ENCODE measurements at places on chromosomes 4 and X.

GRCh38 chrX:33032700-33033099 is 178.6 kb downstream of the DMD start:
- no peak for DNase-seq

- no peak for DNase-seq
Measured at GRCh38 chr4:118939169-118939783, 50.6 kb downstream of the SYNPO2 start.

- no peak for DNase-seq
Measured at GRCh38 chrX:40085714-40086113, 12.0 kb downstream of the BCOR start.

DNA sequence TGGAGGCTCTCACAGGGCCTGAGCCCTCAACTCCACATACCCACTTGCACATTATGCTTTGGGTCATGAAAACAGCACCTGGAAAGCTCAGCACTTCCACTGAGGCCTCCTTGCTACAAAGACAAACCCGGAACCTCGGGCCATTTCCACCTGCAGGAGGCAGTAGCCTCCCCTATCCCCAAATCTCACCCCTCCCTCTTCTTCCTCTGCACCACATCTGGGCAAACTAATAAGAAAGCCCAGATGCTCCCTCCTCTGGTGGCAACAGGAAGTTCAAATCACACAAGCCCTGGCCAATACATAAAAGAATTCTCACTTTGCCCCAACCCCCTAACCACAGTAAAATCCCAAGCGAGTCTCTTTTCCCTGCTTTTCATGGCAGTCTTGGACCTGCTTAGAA is 136.4 kb downstream of the MAPK10 start:
- DNase-seq: no peak

DNA sequence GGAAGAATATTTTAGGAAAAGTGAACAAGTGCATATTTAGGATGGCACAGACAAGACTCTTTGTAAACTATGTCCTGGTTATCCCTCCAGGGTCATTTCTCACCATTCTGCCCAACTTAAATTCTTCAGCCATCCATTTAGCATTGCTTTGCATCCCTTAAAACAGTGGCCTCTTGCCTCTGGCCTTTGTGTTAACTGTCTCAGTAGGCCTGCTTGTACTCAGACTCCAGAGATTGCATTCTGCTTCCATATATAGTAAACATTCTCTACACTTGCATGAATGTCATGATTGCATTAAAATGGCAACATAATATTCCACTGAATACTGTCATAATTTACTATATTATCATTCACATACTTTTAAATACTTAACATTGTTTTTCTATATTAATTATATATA is 43.2 kb downstream of the NR3C2 start:
- no peak for DNase-seq

DNA sequence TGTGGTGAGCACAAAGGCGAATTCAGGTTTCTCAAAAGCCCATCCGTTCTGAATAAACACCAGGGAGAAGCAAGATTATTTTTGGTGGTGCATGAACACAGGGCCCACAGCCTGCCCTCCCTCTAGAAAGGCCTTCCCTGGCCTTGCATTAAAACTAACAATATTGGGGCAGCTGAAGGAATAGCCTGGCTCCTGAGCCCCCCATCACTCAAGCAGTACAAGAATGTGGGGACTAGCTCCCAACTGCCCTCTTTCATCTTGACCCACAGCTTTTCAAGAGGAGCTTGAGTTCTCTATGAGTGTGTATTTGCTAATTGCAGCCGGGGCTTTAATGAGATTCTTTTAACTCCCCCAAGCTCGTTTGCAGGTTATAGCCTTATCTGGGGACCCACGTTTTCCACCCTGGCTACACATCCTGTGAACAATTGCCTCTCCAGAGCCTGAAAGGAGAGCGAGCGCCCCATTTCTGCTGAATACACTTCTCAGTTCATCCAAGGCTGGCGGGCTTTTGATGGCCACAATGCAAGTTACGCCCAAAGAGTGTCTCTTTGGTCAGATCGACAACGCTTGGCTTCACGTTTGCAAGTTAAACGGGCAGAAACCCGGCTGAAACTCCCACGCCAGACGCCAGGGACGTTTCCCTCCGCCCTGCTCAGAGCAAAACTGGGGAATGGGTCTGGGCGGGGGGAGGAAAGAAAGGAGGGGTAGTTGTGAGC is 4.7 kb upstream of the GSX2 start:
- no peak for DNase-seq

DNA sequence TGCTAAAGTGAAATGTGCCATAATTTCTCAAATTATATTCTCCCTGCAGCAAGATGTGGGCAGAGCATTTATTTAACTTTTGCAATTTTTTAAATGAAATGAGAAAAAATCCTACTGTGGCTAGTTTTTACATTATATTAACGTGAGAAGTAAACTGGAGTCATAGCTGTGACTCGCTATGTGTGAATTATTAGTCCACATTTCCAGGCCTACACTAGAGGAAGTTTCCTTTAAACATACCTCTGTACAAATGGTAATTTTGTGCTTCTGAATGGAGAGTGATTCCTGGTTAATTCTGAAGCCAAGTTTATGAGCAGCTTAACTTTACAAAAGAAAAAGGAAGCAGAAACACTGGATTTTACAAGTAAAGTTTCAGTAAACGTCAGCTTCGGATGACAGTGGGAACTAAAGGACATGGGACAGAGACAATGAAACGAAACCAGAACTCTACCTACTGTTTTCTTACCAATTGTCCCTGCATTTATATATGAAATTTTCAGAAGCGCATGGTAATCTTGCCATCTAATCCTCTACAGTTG is 72.4 kb downstream of the FBXO8 start:
- DNase-seq: no peak

- no peak for DNase-seq
Measured at GRCh38 chrX:106921637-106922036, 1.4 kb downstream of the CLDN2 start.

- no peak for DNase-seq
Measured at GRCh38 chr4:73417973-73418372, 13.9 kb downstream of the ALB start.

DNA sequence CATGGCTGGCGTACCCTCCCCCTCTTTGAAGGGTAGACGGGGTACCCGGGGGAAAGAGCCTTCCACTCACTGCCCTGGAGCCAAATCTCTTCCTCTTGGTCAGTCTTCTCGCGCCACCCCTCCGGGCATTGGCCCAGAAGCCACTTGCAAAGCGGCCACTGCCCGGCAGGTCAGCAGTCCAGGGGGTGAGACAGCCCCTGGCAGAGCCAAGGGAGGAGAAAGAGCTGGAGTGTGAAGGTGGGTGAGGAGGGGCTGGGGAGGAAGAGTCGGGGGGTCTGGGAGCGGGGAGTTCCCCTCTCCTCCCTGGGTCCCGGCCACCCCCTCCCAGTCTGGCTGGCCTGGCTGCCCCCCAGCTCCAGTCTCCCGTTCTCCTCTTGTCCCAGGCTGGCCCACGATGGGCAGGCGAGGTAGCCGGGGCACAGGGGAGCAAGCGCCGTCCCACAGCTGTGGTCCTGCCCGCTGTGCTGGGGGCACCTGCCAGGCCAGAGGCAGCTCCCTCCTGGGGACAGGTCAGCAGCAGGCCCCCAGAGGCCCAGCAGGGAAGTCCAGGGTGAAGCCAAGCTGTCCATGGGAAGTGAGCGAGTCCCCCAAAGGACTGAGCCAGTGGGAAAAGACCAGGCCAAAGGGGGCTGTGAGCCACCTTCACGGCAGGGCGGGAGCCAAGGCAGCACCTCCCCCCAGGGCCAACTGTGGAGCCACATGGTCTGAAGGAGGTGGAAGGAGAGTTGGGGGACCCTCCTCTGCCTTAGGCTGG is 21.6 kb upstream of the DUSP9 start:
- DNase-seq: no peak

- DNase-seq: no peak
Measured at GRCh38 chrX:142804085-142804484, 221.6 kb upstream of the SPANXN4 start.

DNA sequence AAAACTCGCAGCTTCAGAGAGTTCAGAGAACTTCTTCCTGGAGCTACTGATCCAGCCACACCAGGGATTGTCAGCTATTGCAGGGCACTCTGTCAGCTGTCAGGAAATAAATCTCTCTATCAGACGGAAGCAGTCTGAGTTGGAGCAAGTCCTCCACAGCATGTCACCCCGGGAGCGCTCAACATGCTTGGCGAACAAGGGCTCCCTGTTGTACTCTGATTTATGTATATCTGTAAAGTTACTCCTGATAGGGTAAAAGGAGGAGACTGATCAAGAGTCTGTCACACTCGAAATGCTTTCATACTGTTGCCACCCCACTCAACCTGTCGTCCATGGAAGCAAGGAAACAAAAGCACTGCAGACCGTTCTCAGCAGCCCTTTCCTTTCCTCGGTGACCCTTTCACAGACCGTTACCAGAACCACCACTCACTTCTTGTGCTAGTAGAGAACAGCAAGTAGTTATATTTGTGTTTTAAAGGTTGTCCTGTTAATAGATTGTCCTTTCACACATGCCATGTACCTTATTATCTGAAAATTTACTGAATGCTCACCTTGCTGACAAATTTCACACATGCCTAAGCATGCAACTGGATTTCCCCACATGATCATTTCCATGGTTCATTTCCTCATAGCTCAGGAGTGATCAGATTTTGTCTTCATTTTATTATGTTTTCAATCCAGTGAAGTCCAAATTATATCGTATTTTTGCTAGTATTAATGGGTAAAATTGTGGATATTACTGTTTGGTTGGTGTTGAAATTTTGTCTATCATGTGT is 2108.9 kb upstream of the TENM3 start:
- DNase-seq: no peak

DNA sequence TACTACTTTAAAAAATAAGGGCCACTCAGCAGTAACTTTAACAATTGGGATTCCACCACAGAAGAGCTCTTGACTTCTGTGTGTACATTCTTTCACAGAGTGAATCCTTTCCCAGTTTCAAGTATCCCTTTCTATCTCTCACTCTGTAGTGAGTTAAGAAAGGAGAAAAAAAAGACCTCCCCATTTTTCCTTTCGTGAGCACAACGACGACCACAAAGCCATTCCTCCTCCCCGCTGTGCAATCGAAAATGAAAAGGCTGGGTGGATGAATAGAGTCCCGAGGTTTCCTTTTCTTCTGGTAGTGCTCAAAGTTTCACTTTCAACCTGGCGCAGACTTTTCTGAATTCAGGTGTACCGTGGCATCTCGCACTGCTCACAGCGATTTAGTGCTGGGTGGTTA is 58.0 kb downstream of the TAB3 start:
- DNase-seq: peak; percentile 23

GRCh38 chrX:5810636-5811035 is 418.0 kb downstream of the NLGN4X start:
- DNase-seq: no peak

- no peak for DNase-seq
Measured at GRCh38 chr4:99832321-99832720, 15.7 kb downstream of the DAPP1 start.

DNA sequence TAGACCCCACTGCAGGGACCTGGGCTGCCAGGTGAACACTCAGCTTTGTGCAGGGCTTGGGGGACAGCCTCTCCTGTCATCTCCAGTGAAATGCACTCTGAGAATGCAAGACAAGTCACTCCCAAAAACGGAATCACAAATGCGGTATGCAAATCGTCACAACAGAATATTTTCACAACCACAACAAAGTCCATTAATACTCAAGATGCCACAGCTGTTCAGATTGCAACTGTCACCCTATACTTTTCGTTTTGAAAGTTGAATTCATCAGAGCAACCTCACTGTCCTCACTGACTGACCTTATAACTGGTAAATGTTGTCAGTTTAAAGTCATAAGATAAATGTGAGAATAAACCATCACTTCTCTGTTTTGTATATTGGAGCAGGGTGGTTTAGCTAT is 16.6 kb downstream of the JAKMIP1 start:
- peak; percentile 24 for DNase-seq

GRCh38 chr4:184807797-184808712 is 17.7 kb downstream of the ACSL1 start:
- no peak for DNase-seq

DNA sequence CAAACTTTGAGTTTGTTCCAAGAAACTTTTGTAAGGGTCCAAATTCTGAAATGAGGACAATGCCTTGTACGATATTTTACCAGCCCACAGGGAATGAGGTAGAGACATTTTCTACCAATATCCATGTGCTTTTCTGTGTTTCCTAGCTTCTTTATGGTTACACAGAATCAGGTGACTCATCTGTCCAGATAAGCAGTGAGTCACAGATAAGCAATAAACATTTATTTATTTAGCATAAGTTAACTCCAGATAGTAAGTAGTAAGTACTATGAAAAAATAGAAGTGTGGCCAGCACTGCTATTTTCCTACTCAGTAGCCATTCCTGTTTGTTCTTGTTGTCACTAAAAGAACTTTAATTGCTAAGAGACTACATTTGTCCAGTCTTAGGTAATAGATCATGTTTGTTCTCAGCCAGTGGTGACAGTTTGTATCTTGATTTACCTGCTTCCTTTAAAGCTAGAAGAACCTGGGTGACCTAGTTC is 7.4 kb downstream of the AFF1 start:
- DNase-seq: no peak
